ENCODE measurements at places on chromosomes 16 and 17.

DNA sequence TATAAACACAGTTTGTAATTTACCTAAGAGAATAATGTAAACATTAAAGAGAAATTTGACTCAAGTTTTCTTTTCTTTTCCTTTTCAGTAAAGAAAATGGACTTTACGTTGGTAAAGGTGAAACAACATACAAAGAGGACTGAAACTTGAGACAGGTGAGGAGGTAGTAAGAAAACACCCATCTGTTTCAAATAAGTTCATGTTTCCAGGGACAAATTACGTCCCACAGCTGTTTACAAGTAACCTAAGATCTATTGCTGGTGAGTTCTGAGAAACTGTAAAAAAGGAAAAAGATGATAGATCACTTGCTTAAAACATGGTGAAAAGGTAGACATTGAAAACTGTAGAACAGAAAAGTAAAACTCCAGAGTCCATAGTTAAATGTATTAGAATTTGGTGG, 4.8 kb upstream of the ABCA5 start:
- DNase-seq: no peak

DNA sequence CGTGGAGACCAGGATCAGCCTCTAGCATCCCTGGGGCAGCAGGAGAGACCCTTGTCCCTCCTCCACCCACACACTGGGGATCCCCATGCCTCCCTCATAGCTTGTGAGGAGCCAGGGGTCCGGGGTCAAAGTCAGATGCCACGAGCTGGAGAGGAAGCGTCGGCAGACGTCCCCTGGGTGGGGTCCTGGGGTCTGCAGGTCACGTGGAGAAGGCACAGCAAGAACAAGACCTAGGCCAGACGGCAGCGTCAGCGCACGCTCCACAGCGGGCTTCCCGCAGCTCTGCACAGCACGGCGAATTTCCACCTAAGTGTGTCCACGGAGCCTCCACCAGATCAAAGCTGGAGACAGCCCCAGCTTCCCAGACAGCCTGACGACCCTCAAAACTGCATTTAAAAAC, 49.3 kb downstream of the SLC7A5 start:
- no peak for DNase-seq

GRCh38 chr17:43411369-43411677, 12.5 kb downstream of the ARL4D start:
- no peak for DNase-seq

- DNase-seq: no peak
Observed at GRCh38 chr16:57897996-57898395, 72.9 kb downstream of the CNGB1 start.

- DNase-seq: peak; percentile 63
Observed at GRCh38 chr16:8962393-8963009, 1.2 kb downstream of the USP7 start.

DNA sequence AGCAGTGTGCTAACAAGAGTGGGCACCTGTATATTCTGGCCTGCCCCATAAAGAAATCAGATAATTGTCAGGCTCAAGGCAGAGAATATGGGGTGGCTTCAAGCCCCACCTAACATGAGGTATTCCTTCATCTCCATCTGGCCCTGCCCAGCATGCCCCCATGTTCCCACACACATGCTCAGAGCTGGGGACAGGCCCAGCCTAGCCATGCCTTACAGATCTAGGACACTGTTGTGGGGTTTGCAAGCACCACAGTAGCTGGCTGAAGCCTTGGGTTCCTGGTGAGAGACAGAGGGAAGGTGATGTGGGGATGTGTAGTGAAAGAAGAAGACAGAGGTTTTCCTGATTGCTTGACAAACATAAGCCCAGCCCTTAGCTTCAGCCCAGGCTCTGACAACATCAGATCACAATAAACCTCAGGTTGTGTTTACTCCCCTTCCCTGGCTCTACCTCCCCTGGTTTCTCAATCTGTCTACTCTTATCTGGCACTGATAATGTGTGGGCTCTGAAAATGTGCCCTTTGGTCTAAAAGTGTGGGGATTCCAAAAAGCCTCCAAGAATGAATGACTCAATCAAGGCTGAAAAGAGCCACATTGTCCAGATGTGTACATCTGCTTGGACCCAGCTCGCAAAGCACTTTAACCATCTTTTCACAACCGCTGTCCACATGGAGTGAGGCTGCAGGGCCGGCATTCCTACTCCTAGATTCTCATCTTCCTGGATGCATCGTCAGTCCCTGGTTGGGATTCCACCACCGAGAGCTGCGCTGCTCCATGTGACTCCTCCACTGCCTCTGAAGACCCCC, 34.4 kb downstream of the CDRT4 start:
- no peak for DNase-seq

GRCh38 chr17:54029986-54030385, 207.3 kb downstream of the KIF2B start:
- no peak for DNase-seq

DNA sequence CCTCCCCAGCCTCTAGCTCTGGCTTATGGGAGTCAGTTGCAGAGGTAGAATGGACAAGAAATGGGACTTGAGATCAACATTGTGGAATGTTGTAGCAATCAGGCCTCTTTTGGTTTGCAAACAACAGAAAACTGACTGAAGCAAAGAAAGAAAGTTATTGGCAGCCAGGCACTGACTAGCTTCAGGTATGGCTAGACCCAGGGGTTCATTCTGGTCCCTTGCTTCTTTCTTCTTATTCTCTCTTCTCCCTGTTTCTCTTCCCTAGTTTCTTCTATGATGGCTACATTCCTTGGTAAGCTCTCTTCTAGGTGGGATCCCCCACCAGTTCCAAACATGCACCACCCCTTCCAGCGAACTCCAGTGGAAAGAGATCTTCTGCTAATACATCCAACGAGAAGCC, 154.3 kb downstream of the CPPED1 start:
- no peak for DNase-seq

DNA sequence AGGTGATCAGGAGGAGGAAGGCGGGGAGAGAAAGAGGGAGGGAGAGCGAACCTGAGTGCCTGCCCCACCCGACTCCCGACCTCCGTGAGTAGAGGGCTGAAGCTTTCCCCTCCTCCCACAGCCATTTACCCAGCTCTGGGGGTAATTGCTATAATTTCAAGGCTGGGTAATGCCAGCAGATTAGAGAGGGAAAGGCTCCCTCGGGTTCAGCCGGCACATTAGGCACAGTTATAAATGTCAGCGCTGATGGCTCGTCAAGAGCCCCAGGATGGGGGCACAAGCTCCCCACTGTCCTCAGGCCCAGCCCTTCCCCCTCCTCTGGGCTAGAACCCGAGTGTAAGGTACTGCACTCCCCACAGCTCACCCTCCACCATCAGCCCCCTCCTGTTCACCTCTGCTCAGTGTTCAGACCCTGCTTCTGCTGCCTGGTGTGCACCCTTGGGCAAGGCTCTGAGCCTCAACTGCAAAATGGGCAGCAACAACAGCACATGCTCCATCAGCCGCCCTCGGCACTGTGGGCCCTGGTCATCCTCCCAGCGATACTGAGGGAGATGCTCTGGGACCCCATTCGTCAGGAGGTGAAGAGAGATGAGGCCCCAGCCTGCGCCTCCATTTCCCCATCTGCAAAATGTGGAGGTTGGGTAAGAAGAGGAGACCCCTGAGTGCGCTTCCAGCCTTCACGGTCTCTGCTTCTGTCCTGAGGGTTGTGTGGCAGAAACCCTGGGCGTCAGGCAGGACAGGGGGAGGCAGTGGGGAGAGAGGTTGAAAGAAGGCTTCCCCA, 77.2 kb downstream of the NT5M start:
- DNase-seq: no peak

- no peak for DNase-seq
Observed at GRCh38 chr17:7192271-7192937, 13.2 kb upstream of the ASGR1 start.

DNA sequence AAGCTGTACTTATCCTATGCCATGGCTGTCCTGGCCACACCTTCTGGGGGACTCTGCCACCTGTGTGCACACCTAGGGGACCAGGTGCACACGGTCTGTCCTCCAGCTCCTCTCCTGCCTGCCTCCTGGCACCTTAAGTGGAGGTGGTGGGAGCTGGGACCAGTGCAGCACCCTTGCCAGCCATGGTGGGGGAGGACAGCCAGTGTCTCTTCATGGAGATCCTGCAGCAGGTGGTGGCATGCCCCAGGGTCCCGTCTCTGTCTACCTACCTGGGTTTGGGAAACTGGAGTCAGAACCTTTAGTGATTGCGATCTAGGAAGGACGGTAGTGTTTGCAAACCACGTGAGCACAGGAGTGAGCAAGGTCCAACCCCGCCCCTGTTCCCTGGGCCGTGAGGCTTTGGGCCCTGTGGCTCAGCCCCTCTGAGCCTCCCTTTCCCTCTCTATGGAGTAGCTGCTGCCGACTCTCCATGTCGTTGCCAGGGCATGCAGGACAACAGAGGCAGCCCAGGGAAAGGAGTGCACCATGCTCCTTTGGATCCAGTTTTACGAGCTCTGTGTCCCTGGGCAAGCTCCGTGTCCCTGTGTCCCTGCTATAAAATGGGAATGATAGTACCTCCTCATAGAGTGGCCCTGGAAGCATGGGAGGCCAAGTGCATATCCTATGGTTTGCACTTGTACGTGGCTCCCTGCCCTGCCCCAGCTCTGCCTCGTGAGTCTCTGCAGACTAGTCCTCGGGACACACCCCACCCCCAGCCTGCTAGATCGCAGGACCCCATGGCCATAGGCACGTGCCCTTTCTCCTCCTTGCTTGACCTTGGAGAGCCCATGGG, 7.1 kb downstream of the ADGRG1 start:
- DNase-seq: no peak

- DNase-seq: no peak
Observed at GRCh38 chr17:60362329-60362728, 29.6 kb downstream of the USP32 start.

DNA sequence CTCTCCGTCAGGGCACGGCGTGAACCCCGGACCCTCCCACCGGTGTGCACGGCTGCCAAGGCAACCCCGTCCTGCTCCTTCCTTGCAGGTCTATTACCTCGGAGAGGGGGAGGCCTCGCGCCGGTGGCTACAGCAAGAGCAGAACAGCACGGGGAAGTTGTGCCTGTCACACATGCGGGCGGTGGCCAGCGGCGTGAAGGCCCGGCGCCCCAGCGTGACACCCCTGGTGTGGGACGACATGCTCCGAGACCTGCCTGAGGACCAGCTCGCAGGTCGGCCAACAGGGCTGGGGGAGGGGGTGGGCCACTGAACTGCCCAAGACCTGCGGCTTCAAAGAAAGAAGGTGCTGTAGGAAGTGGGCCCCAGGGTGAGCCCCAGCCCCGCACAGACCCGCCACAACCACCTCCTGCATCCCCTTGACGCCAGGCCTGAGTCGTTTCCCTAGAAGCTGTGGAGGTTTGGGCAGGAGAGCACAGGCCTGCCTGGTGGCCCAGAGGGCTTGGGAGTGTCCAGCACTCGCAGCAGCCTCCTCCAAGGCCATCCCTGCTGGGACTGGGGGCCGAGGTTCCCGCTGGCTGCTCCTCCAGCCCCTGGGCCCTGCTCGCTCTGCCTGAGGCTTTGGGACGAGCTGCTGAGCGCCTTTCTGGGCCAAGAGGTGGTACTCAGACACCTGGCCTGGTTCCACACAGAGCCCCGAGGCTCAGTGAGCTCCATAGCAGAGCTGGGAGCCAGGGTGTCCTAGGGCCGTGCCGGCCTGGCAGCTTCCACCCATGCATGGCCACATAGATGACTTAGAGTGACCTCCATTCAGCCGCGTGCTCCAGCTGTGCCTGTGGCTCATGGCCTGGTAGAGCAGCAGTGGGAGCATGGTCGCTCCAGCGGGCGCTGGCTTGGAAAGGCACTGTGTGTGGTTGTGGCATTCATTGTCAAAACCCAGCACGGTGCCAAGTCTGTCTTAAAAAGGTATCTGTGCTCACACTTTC, 14.7 kb downstream of the CYBC1 start:
- DNase-seq: no peak

- no peak for DNase-seq
Observed at GRCh38 chr16:87964049-87964659, 12.9 kb downstream of the BANP start.

GRCh38 chr17:43803758-43804157, 23.5 kb downstream of the CFAP97D1 start:
- no peak for DNase-seq

DNA sequence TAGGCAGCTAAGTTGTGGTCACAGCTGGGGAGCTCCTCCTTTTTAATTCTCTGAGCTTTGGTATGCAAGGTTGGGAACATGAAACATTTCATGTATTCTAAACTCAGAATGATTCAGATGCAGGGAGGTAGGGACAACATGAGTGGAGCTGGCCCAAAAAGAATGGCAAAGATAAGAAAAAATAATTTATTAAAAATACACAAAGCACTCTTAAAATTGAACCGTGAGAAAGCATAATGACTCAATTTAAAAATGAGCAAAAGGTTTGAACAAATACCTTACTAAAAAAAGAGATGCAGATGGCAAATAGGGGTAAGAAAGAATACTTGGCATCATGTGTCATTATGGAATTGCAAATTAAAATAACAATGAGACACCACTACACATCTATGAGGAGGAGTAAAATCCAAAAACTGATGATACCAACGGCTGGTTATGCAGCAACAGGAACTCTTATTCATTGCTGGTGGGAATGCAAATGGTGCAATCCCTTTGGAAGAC, 175.6 kb upstream of the IRX3 start:
- no peak for DNase-seq

DNA sequence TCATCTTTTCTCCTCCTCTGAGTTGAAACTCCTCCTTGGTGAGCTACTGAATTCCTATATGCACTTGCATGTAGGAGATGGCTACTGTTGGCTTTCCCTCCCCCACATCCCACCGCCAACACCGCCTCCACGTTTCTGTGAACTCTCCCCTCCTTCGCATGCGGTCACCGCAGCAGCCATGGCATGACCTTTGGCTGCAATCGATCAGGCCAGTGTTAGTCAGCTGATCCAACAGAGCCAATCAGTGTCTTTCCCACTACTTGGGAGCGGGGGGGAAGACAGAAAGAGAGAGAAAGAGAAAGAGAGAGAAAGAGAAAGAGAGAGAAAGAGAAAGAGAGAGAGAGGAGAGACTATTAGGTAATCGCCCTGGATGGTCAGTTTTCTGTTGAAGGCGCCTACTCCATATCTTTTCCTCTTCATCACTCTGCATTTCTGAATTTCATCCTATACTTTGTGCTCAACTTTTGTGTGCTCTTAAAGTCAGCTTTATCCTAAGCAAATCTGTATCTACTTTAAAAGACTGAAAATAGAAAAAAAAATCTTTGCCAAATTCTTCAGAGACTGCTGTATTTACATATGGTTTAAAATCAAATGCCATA, 22.7 kb downstream of the ASGR1 start:
- DNase-seq: no peak

DNA sequence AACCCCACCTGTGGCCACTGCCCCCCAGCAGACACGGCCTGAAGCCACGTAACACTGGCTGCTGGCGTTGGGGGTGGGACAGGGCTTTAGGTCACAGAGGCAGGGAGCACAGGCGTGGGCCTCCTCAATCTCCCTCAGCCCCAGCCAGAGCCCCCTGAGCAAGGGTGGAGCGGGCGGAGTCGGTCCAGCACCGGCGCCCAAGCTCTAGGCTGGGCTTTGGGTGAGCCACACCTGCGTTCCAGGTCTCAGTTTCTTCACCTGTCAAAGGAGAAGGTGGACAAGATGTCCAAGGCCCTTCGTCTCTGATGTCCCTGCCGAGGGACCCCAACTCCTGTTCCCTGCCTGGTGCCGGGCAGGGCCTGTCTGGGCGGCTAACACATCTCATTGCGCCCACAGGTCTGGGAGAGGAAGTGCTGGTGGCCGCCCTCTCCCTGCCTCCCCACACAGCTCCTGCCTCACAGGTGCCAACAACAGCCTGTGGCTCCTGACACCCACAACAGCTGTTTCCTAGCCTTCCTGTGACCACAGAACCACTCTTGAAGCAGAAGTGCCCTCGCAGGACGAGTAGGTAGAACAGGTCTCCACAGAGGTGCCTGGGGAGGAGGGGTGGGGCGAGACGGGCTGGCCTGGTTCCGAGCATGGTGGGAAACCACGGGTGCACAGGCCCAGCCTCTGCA, 12.0 kb downstream of the FAM83G start:
- no peak for DNase-seq

GRCh38 chr17:73192206-73192893, 505 bp upstream of the COG1 start:
- peak; percentile 85 for DNase-seq

Measured in activated T-cell treated with anti-CD3 and anti-CD28 coated beads, Interleukin-2, amount 50 U/mL, for 24 hours (primary cell).